ENCODE measurements at places on chromosomes 7 and 10. TPM values are rescaled to one million over a fixed set of nuclear protein-coding genes. Genes with fewer than 3 reads are reported as not detected.

The HOXA4 gene
- total RNA-seq: 0.57 TPM

The TRIM50 gene
- total RNA-seq: not detected

The NAT16 gene
- total RNA-seq: not detected

The CBX3 gene
- total RNA-seq: 160 TPM

The NDUFB8 gene
- total RNA-seq: 134 TPM

The PDZD7 gene
- total RNA-seq: 0.27 TPM

The CARD11 gene
- under 0.01 TPM for total RNA-seq

The CTAGE6 gene
- 4.5 TPM for total RNA-seq

The WNT16 gene
- total RNA-seq: 0.16 TPM

The FAM237B gene
- not detected for total RNA-seq

The MORN4 gene
- 10.1 TPM for total RNA-seq

The NUTM2E gene
- total RNA-seq: not detected

The RPEL1 gene
- under 0.01 TPM for total RNA-seq

The MPP7 gene
- 2.7 TPM for total RNA-seq
